ENCODE measurements at places on chromosomes 4 and X.
A peak's percentile ranks its signal among the peaks of the same experiment; 100 is the strongest.

GRCh38 chr4:139015269-139015947, at the start of gene NOCT:
Gene NOCT (plus strand): TSS chr4:139015781. CDS start chr4:139015982, 201 bp downstream.
- peak; percentile 93 for DNase-seq

DNA sequence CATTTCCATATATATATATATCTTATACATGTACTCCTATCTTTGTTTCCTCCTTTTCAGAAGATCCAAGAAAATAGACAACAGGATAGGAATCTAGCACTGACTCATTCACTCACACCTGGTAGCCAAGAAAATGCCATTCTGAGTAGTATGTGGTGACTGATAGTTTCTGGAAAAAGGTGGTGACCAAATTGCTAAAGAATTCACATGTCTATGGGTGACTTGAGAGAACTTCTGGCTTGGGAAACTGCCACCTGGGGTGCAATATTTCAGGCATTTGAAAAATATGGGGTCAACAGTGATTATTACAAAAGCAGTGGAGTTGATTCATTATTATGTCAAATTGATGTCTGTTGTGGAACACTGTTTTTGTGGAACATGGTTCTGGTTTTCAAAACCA, 605.1 kb downstream of the PCDH18 start:
- no peak for DNase-seq

- DNase-seq = no peak
These were observed 1662.8 kb upstream of the ADGRL3 start for GRCh38 chr4:59537246-59537886.

DNA sequence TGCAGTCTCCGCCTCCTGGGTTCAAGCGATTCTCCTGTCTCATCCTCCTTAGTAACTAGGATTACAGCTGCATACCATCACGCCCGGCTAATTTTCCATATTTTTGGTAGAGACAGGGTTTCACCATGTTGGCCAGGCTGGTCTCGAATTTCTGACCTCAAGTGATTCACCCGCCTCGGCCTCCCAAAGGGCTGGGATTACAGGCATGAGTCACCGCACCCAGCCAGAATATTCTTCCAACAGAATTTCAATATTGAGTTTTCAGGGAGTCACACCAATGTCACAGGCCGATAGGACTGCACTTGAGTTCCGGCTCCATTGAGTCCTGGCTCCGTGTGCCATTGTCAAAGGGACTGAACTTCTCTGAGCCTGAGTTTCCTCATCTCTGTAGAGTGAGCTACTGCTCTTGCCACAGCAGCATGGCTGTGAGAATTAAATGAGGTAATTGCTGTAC, 82.9 kb downstream of the CLCN4 start:
- no peak for DNase-seq
